ENCODE measurements at places on chromosomes 3 and 15.

DNA sequence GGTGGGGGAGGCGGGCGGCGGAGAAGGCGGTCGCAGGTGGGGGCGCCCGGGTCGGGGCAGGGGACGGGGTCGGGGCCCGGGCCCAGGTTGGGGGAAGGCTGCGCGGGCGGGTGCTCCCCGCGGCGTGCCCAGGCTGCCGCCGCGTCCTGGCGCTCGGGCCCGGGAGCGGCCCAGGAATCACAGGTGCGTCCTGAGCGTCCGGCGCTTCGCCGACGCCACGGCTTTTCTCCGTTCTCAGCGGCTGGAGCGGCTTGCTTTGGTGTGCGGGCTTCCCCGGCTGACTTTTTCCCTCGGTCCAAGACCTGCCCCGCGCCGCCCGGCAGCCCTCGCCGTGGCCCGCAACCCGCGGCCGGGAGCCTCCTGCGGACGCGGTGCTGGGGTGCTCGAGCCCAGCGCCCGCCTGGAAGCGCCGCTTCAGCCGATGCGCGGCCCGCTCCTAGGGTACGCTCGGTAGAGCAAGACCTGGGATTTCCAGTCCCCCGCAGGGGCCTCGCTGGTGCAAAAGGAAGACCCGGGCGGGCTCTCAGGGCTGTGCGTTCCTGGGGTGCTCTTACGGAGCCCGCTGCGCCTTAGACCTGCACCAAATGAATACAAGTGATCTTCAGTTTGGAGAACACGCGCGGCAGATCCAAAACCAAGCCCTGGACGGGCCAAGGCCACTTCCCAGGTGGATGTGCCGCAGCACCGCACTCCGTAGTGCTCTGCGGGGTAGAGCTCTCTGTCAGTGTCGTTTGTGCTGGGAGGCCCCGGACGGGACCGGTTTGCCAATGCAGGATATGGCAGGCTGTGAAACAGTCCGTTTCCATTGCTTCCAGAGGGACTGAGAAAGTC, 639 bp downstream of the NIPA1 start:
- DNase-seq: no peak

DNA sequence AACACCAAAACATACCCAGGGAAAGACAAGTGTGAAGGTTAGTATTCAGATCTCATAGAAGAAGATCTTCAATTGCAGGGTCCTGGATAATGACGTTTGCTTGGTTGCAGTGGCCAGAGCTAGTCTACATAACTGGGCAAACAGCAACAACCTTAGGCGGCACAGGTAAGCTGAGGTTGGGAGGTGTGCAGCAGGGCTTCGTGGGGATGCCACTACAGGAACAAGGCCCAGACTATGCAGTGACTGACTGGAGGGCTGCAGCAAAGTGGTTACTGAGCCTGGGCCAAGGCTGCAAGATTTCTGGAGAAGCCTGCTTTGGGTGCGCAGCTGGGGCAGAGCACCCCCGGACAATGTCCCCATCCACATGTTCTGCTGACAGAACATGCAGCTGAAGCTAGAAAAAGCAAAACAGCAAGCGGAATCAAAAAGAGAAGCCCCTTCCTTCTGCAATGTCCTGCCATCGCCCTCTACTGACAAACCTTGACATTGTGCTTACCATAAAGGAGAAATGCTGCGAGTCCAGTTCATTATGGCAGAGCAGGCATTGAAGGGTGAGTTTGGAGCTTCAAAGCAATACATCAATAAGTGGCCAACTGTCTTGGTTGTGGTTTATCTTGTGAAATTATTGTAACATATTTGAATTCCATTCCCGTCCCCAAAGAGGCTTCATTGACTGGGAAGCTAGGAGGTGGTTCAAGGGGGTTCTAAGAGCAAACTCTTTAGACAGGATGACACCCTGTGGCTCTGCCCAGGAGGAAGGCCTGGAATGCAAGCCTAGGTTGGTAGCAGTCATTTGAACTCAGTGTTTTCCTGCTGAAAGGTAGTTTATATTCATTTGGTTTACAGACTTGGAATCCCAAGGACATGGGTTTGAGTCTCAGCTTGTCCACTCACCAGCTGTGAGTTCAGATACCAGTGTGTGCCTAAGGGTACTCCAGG, 217.0 kb downstream of the PDCD6IP start:
- no peak for DNase-seq

DNA sequence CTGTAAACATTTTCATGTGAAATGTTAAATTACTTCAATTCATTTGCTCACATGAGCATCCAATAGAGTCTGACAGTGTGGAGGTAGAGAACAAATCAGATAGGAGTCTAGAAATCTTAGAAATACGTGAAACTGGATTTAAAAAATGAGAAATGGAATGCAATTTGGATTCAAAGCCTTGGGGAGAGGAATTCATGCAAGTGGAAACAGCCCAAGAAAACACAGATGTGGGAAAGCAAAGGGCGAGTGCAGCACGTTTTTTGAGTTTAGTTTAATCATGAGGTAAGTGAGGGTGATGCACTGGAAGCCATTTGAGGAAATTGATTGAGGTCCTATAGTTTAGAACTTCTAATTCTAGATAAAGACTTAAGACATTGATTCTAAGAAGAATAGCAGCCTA, 434.7 kb downstream of the C3orf38 start:
- no peak for DNase-seq

DNA sequence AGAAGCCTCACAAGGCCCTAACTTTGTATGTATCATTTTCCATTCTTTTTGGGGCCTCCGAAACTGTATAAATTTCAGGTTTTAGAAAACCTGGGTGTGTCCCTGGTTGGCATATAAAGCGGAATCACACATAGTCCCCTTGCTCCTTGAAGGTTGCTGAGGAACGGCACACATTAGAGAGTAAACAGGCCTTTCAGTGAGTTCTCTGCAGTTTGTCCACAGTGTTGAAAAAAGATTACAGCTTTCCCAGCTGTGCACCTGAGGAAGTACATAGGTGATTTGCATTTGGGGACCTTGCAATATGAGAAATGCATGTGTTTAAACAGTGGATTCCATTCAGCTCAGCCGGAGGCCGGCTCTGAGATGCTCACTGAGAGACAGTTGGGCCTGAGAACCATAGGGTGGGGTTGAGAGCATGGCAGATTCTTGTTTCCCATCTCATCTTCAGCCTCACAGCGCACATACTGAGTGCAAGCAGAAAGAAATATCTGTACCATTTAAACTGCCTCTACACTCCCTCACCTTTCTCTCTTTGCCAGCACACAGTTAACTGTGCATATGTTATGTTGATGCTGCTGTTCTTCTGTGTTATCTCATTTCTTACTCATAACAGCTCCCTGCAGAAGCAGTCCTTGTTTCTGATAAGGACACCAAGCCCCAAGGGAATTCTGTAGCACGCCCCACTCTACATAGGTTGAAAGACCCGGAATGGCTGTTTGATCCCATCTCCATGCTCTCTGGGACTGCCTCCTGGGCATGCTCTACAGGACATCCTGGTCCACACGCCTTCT, 60.4 kb downstream of the BOC start:
- DNase-seq: no peak

- DNase-seq: peak; percentile 42
Observed at GRCh38 chr3:154779571-154779970, 300.5 kb upstream of the MME start.

DNA sequence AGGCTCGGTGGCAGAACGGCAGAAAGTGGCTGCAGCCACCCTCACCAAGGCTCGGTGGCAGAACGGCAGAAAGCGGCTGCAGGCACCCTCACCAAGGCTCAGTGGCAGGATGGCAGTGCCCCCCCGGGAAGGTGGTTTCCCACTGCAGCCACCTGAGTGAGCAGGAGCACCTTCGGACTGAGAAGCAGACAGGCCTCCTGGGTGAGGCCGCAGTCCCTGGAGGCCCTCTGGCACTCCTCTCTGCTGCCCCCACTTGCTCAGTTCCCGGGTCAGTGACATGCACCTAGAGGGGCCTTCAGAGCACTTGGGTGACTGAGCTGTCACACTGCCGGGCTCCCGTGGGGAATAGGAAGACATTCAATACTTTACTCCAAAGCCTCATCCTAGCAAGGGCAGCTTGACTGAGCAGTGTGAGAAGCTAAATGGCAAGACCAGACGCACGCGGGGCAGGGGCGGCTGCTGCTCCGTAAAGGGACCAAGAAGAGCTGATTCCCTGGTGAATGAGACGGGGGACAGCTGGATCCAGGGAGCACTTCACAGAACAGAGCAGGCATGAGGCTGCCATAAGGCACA, 62.7 kb downstream of the PCSK6 start:
- DNase-seq: no peak

- DNase-seq: no peak
Observed at GRCh38 chr15:81356252-81356651, 17.8 kb downstream of the TMC3 start.

- DNase-seq: peak; percentile 73
Observed at GRCh38 chr15:68789534-68790241, 31.0 kb downstream of the ANP32A start.

DNA sequence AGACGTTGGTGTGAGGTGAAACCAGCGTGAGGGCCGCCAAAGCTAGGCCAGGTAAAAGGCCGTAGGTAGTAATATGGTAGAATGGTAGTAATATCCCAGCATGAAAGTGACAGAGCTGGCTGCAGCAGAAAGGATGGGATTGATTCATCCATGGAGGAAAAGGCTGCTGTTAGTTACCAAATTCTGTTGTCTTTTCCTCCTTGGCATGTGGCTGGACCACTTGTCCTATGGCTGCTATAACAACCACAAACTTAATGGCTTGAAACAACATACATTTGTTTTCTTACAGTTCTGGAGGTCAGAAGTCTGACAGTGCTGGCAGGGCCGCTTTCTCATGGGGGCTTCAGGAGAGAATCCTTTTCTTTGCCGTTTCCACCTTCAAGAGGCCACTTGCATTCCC, 47.8 kb upstream of the CHST2 start:
- DNase-seq: no peak

GRCh38 chr3:128278130-128278529, 124.8 kb downstream of the EEFSEC start:
- DNase-seq: no peak

GRCh38 chr3:112097378-112097777, 11.2 kb downstream of the C3orf52 start:
- peak; percentile 98 for DNase-seq

DNA sequence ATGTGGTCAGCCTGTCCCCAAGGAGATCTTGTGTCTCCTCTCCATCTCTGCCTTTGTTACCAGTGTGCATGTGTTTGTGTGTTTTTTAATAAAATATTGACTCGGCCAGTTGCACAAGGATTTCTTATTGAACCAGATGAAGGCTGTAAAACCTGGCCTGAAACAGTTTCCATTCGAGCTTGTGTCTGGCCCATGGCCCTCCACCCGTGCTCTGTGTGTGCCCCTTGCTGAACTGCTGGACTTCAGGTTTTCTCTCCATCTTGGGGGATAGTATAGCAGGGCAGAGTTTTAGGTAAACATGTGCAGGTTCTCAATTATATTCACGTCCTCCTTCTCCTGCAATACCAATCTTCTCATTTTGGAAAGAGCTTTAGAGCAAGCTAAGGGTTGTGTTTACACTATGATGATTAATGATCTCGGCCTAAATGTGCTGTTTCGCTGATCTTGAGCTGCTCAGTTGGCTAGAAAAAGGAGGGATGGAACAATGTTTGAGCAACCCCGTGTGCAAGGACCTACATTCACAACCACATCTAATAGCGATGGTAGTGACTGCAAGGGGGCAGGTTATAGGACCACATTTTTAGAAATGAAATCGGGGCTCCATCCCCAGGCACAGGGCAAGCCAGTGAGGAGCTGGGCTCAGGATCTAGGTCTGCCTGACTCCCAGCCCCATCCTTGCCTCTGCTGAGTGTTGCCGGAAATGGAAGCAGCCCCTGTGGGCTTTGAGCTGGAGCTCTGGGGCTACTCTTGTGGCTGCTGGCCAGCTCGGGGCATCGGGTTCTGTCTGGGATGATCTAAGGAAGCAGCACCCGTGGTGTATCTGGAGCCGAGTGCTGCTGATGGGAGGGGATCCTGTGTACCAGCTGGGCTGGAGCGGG, 47.7 kb downstream of the CMTM6 start:
- DNase-seq: no peak

Data from AG04449 (cell line).